NCI-H2029 treated with DMSO at 0.1 percent for 48 hours (cell line): ENCODE measurements at places on chromosomes 5 and 9.

DNA sequence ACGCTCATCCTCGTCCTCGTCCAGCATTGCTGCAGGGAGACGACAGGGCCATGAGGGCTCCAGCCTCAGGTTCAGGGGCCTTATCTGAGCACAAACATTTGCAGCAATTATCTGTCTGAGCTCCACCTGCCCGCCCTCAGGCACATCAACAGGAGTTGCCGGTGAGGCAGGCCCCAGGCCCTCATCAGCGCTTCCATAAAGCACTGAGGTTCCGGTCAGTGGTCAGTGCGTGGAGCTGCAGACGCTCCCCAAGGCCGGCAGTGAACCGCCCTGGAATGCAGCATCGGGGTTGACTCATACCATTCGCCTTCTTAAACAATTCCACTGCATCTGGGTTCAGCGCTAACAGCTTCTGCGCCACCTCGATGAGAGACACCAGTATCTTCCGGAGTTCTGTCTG, 15.2 kb downstream of the UBAC1 start:
- DNase-seq, result no peak

DNA sequence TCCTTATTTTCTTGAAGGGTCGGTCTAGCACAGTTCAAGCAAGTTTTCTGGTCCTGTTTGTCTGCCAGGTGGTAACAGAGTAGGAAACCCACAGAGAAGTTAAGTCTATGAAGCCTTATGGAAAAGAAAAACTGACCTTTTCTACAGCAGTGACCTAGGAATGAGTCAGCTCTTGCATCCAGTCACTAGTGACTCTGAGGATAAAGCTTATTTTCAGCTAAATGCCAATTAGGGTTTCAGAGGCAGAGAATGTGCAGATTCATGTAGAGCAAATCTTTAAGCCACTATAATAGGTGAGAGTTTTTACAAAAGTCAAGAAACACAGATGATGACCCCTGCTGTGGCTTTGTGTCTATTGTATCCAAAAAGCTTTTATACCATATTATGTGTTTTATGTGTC, 100.7 kb downstream of the CWC27 start:
- no peak for DNase-seq

GRCh38 chr5:16808021-16808420, 128.1 kb downstream of the MYO10 start:
- DNase-seq, result no peak

DNA sequence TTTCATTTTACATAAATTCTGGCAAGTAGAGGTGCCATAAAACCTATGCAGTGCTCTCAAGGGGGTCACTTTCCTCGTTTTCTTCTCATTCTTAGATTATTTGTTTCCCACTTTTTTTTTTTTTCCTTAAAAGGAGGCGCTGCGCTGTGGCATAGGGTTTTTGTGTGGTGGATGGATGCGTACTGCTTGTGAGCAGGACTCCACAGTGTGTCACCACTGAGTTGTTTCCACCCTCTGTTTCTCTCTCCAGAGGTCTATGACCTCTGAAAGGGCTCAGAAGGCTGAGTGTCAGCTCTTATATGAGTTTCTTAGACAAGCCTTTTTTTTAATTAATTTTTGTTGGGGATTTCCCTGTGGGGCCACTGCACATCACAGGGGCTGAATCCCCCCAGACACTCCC, 13.6 kb upstream of the CLTB start:
- no peak for DNase-seq

DNA sequence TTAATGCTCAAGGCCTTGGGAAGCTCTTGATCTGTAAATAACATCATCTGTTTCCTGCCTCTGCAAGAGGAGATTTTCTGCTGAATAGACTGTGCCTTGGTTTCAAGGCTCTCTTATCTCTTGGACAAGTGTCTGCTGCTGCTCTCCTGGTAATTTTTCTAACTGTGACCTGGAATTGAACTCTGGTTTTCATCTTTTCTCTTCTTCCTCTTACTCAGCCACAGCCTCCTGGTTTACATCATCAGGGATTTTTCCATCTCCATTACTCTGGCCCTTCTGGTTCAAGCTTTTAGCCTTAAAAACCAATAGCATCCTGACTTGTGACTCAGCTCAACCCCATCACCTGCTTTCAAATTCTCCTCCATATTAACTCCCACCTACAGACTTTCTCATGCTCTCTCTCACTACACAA, 49.6 kb upstream of the ITGA1 start:
- no peak for DNase-seq

DNA sequence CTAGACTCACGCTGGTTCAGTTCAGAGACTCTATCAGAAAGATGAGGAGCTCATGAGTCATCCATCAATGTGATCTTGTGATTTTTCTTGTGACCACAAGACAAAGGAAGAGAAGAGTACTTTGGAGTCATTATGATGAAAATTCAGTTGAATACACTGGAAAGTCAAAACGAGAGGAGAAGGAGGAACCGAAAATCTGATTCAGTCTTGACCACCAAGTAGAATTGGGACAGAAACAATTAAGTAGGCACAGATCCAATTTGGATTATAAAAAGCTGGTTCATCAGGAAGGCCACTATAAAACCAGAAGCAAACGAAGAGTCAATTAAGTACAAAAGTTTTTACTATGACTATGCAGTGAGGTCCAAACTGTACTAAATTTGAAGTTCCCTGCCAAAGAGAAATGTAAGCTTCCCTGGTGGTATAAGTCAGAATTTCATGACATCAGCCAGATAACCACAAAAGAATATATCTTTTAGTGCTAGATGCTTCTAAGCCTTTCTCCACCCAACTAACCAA, 90.9 kb downstream of the THBS4 start:
- DNase-seq, result no peak

DNA sequence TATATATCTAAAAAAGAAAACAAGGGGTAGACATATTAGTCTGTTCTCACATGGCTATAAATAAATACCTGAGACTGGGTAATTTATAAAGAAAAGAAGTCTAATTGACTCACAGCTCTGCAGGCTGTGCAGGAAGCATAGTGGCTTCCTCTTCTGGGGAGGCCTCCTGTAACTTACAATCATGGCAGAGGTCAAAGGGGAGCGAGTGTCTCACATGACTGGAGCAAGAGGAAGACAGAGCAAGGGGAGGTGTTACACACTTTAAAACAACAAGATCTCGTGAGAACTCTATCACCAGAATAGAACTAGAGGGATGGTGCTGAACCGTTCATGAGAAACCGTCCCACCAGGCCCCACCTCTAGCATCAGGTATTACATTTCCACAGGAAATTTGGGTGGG, 616.8 kb downstream of the TLE4 start:
- no peak for DNase-seq

DNA sequence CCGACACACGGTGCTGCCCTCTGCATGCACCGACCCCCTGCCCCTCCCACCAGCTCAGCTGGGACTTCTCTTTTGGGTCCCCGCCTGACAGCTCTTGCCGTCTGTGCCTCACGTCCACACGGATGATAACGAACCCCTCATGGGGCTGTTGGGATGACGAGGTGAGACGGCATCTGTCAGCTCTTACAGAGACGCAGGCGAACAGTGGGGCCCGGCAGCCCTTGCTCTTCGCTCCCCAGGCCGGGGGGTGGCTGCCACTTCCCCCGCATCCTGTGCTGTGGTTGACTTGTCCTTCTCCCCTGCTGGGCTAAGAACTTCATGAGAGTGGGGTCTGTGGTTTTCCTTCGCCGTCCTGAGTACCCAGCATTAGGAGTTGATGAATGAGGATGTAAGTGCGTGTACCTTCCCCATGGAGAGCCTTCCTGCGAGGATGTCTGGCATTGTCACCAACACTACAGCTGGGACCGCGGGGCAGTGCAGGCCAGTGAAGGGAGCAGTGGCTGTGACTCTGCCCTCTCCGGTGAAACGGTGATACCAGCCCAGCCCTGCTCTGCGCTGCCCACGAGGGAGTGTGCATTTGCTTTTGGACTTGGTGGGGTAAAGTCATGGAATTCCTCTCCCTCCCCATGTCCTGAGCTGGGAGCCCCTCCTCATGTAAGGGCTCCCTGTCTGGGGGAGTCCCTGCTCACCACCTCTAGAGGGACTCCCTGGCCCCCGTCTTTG, 23.2 kb downstream of the HK3 start:
- DNase-seq, result no peak

GRCh38 chr5:117262572-117263131, 688.0 kb upstream of the SEMA6A start:
- no peak for DNase-seq

GRCh38 chr5:140563596-140563995, 802 bp downstream of the APBB3 start:
- DNase-seq, result no peak

DNA sequence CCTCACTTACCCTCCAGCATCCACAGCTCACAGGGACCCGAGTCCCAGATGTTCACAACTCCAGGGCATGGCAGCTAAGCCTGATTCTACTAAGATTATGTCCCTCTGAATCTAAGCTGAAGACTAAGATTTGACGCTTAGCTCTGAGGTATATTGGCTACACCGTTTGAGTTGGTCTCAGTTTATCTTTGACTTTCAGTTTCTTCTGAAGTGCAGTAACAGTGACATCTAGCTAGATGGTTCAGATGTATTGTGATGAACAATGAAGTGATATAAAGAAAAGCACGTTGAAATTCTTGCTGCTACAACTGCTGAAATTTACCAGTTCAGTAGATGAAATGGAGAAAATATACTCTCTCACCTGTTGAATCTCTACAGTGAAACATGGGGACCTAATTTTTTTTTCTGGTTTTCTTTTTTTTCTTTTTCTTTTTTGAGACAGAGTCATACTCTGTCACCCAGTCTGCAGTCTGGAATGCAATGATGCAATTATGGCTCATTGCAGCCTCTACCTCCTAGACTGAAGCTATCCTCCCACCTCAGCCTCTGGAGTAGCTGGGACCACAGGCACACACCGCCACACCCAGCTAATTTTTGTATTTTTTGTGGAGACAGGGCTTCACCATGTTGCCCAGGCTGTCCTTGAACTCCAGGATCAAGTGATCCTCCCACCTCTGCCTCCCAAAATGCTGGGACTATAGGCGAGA, 15.7 kb downstream of the RFK start:
- DNase-seq, result no peak

DNA sequence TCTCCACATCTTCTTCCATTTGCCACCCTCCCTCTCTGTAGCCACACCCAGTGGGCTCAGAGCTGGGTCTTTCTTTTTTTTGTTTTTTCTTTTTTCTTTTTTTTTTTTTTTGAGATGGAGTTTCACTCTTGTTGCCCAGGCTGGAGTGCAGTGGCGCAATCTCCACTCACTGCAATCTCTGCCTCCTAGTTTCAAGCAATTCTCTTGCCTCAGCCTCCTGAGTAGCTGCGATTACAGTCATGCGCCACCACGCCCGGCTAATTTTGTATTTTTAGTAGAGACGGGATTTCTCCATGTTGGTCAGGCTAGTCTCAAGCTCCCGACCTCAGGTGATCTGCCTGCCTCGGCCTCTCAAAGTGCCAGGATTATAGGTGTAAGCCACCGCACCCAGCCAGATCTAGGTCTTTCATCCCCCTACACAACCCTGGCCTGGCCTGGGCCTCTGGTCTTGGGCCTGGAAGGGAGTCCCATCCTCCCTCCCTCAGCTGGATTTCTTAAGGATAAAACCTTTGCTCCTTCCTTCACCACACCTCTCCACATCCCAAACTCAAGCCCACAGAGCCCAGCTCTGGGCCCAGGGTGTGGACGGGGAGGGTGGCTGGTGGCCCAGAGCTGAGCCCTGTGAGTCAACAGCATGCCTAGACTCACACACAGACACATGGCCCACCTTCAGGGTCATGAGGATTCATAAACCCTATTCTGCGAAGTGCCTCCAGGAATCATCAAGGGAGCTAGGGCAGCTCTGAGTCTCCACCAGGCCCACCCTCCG, 18.8 kb upstream of the KCNIP1 start:
- no peak for DNase-seq
